KBM-7 (cell line): ENCODE measurements at places on chromosomes 3 and 15.

GRCh38 chr3:188124184-188124583 lies 29.8 kb upstream of the LPP start:
- DNase-seq, result no peak

GRCh38 chr3:148974726-148975125 lies 16.6 kb upstream of the GYG1 start:
- DNase-seq, result no peak

- no peak for DNase-seq
These were observed 89.7 kb downstream of the TP63 start for GRCh38 chr3:189720736-189721417.

- DNase-seq, result no peak
These were observed 56.7 kb upstream of the CNTN4 start for GRCh38 chr3:2041931-2042330.

DNA sequence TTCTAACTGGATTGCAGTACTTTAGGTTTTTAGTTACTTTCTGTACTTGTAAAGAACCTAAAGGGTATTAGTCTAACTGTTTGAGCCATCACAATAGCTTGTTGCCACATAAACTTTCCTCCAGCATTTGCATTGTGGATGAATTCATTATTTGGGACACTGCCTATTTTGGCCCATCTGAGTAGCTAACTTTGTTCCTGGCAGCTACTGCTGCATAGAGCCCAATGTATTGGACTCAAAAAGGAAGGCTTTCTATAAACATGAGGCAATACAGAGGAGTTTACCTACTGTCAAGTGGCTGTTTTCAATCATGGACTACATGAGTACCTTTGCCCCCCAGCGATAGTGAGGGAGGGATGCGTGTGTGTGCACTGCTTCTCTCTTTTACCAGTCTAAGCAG lies 1.9 kb downstream of the ROBO2 start:
- no peak for DNase-seq

- DNase-seq, result no peak
These were observed 513.5 kb upstream of the PROK2 start for GRCh38 chr3:72298201-72299152.

DNA sequence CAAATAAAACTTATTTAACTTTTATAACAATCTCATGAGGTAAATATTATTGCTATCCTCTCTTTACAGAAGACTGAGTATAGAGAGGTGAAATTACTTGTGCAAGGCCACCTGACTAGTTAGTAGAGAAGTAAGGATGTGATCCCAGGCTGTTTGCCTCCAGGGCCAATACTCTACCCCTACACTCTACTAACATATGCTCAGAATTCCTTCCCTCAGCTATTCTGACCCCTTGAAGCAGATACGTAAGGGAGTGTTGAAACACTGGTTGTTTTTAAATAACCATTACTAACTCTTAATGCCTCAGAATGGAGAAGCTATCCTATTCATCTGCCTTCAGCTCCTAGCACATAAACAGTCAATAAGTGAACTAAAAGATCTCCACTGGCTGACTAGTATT lies 24.1 kb downstream of the CSTA start:
- no peak for DNase-seq

DNA sequence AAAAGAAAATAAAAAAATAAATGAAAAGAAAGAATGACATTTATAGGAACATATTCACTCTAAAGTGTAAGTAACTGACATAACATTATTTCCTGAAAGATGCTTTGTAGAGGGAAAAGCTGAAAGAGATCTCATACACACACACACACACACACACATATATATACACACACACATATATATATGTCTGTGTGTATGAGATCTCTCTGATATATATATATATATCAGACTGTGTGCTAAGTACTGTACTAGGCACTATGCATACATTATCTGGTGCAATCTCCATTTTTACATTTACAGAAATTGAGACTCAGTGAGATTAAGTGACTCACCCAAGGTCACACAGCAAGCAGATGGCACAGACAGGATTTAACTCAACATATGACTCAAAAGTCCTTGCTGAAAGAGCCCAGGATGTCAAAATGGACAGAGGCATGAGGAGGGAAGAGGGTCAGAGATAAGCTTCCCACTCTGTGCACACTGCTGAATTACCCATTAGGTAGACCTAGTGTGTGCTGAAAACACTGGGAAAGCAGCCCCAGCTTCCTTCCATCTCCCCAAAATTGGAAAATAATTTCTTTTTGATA lies 15.0 kb downstream of the BHLHE40 start:
- DNase-seq, result no peak

DNA sequence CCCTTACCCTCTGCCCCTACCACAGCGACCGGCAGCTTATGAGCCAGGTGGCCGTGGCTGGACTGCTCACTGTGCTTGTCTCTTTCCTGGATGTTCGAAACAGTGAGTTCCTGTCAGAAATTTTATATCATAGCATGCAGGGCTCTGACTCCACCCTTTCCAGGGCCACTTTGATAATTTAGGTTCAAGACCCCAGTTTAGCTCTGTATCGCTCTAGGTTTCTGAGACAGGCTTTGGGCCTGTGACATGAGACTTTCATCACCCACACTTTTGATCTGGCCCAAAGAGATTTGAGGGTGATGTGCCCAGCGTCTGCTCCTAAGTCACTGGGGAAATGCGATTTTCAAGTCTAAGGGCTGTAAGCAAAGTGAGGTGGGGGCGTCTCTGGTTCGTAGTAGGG lies 6.5 kb upstream of the EIF4G1 start:
- DNase-seq, result no peak

DNA sequence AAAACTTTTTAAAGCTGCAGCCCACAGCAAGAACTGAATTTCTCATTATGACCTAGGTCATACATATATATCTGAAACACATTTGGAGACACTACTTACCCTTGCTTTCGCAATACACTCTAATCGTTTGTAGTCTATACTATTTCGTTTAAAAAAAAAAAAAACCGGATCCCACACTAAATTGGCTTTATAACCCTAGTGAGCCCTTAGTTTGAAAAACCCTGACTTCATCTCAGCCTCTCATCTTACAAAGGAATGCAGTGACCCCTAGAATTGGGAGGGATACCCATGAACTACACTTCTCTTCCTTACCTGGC lies 4.2 kb downstream of the RARRES1 start:
- DNase-seq, result no peak
